ENCODE measurements at places on chromosomes 7 and 10.
A peak's percentile ranks its signal among the peaks of the same experiment; 100 is the strongest.

DNA sequence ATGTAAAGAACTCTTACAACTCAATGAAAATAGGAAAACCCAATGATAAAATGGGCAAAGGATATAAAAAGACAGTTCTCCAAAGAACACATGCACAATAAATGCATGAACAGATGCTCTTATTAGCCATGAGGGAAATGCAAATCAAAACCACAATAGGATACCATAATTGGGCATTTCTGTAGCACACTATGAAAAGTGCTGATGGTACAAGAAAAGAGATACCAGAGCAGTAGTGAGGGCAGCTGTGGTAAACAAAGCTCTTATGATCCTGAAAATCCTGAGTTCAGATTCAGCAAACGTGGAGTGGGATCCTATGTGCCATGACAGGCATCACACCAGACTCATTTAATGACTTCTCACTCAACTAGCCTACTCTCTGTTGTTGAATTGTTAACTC lies 96.7 kb upstream of the SLC25A13 start:
- DNase-seq = no peak

- DNase-seq = no peak
These were observed 565.9 kb upstream of the NRG3 start for GRCh38 chr10:81309041-81309552.

DNA sequence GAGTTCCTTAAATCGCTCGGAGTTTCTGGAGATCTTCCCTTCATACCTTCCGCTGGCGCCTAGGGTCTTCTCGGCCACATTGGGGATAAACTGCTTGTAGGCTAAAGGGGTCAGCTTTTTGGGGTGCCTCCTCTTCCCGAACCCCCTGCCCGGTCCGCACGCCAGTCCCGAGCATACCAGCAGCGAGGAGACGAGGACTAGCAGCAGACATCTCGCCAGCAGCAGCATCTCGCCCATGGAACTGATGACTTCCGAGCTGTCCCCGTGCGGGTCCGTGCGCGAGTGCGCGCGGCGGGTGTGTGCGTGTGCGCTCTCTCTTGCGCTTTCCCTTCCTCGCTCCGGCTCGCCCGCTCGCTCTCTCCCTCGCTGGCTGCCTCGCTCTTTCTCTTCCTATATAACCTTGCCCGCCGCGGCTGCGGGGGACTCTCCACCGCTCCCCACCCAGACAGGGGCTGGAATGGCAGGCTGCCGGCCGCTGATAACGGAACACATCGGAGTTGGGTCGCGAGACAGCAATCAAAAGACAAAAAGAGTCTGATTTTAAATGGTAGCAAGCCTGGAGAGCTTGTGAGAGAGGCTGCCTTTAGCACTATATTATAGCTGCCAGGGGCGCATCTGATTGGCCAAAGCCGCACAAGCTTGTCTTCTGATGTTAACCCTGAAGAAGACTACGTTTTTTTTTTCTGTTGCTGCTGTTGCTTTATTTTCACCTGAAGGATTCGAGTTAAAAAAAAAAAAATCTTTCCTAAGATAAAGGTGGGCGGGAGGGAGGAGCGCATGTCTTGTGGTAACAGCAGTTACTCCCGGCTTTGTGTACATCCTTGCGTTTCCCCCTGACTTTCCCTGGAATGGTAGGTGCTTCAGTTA lies at the start of gene SHH:
SHH (minus strand) TSS at position 569 of the 867 bp plus-strand sequence; CDS start at position 228, 341 bp downstream.
- DNase-seq = no peak

- DNase-seq = no peak
These were observed 55.8 kb upstream of the LANCL2 start for GRCh38 chr7:55309040-55309991.

DNA sequence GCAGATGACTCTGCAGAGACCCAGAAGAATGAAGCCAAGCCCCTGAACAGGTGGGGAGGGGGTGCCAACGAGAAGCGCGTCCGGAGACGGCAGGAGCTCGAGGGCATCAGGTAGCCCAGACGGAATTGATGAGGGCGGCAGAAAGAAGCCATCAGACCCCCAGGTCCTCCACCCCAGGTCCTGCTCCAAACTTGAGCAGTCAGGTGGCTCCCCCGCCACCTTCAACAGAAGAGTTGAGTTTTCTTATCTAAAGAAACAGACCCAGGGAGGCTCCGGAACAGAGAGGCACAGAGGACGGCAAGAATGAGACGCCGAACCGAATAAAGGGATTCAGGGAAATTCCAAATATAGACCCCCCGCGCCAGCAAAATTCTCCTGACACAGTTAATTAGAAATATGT lies 22.2 kb downstream of the RGS10 start:
- no peak for DNase-seq

DNA sequence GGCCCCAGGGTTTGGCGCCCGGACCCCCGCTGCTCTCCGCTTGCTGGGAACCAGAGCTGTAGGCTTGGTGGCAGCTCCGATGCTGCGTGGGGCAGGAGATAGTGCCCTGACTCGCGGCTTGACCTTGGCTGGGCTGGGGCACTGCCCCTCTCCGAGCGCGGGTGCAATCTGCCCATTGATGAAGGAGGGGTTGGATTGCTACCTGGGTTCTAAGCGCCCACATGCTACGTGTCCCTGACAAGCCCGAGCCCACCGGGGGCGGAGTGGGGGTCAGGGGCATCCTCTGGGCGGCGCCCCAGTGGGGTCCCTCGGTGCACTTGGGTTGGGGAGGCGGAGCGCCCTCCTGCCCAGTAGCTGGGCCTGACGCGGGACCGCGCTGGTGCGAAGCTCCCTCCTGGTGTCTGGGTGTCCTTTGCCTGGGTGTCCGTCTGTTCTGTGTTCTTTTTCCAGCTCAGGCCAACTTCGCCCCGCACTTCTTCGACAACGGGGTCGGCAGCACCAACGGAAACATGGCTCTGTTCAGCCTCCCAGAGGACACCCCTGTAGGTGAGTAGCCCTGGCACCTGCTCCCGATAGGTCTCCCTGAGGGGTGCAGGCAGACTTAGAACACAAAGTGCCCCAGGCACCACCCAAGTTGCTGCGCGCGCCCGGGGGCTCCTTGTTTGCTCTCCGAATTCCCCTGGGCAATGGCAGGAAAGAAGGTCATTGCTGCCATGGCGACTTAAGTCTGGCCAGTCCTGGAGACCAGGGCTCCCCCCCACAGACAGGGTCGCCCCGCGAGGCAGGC lies 900 bp downstream of the CDHR1 start:
- no peak for DNase-seq

- DNase-seq = peak; percentile 46
These were observed 47.7 kb upstream of the TRIM8 start for GRCh38 chr10:102596506-102596971.
